ENCODE measurements at places on chromosomes 3 and 15.

- DNase-seq: no peak
Measured at GRCh38 chr3:13788522-13789424, 91.1 kb downstream of the WNT7A start.

- DNase-seq: no peak
Measured at GRCh38 chr15:91186904-91187656, 87.0 kb downstream of the SV2B start.

DNA sequence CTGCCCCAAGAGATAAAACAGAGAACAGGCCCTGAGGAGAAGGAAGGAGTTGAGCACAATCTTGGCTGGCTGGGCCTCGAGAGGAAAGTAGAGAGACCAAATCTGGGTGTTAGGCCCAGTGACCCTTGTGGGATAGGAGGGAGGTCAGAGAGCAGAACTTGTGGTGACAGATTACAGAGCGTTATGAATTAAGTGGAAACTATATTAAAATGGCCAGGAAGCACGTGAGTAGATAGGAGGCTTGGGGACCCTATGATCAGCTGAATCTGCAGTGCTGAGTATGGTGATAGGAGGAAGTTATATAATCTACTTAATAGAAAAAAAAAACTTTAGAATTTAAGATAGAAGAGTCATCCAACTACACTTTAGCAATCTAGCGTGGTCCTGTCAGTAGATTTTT, 30.0 kb downstream of the ST6GAL1 start:
- no peak for DNase-seq

GRCh38 chr3:105780107-105780506, 88.7 kb downstream of the CBLB start:
- DNase-seq: no peak

DNA sequence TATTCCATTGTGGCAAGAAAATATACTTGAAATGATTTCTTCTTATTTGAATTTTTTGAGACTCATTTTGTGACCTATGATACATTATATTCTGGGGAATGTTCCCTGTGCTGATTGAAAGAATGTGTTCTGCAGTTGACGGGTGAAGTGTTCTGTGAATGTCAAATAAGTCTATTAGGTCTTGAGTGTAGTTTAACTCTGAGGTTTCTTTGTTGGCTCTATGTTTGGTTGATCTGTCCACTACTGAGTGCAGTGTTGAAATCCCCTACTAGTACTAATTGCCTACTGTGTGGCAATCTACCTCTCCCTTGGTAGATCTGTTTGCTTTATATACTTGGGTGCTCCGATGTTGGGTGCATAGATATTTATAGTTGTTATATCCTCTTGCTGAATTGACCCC, 46.3 kb upstream of the VEPH1 start:
- DNase-seq: no peak

DNA sequence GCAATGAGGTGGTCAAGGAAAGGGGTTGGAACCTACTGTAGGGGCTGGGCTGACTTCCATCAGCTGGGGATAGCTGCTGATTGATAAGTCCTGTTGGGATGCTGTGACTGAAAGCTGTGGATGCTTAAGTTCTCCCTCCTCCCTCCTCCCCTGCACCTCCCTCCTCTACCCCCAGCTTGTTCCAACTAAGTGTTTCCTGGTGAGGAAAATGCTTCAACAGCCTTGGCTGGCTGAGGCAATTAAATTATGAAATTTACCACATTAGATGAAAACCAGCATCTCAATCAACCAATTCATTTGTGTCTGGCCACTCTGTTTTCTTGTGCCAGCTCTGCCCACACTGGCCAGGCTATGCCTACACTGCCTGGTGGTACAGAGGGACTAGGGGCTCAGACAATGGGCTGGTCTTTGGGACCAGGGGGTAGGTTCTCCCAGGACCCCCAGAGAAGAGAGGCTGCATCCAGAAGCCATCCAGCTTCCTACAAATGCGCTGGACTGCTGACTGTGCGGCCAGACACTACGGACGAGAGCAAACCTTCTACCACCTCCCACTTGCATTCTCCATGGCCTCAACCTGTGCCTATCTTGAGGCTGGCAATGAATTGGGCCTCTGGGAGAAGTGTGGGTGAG, 2.5 kb downstream of the KLHL25 start:
- no peak for DNase-seq

Data from activated CD8-positive, alpha-beta memory T cell treated with anti-CD3 and anti-CD28 coated beads for 4 hours (primary cell).